NCI-H1694 (cell line): ENCODE measurements at places on chromosomes 16 and 17.

DNA sequence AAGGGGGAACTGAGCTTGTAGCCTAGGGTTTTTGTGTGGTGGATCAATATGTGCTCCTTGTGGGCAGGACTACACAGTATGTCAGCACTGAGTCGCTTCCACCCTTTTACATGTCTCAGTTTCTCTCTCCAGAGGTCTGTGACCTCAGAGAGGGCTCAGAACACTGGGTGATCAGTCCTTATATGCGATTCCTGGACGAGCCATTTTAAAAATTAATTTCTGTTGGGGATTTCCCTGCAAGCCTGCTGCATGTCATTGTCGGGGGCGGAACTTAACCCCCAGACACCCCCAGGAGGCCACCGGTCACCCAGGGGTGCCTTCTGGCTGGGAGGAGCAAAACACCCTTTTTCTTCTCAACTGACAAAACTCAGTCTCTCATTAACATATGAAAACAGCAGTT is 14.1 kb downstream of the DHRS7B start:
- no peak for DNase-seq

GRCh38 chr17:39629898-39630297 is 3.1 kb downstream of the PPP1R1B start:
- no peak for DNase-seq

- peak; percentile 37 for DNase-seq
These were observed 180.5 kb downstream of the ZNF423 start for GRCh38 chr16:49675413-49675812.

GRCh38 chr16:24944206-24944605 is 71.0 kb downstream of the ARHGAP17 start:
- no peak for DNase-seq

DNA sequence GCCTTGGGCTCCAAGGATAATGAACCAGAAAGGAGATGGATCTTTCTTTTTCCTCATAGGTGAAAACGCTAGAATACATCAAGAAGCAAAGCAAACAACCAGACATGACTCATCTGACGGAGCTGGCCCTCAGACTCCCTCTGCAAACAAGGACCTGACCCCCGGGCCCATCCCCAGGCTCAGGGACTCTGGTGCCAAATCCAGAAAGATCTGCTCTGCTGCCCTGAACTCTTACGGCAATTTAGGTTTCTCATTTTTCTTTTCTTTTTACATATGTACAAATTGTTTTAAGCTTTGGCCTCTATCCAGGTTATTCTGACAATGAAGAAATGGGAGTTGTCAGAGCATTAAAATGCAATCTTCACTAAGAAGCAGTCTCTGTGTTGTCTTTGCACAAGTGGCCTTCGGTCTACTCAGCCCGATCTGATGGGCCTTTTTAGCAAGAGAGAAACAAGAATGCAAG is 17.7 kb downstream of the KNOP1 start:
- no peak for DNase-seq

DNA sequence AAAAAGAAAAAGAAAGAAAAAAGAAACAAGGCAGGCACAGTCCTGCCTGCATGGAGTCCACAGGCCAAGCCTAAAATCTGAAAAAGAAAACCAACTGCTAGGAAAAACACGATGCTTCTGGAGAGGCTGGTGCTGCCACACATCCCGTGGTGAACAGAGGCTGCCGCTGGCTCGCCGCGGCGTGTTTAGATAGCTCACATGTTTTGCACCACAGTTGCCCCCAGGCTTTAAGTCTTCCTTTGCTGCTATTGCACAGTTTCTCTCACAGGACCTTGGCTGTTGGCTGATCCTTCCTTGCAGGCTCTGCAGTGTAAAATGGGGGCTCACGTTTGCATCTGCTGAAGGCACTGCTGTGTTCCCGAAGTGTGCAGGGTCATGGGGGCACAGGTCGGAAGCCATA is 8.6 kb downstream of the SLC6A4 start:
- no peak for DNase-seq

GRCh38 chr17:65092262-65092661 is 35.7 kb upstream of the GNA13 start:
- DNase-seq, result no peak

DNA sequence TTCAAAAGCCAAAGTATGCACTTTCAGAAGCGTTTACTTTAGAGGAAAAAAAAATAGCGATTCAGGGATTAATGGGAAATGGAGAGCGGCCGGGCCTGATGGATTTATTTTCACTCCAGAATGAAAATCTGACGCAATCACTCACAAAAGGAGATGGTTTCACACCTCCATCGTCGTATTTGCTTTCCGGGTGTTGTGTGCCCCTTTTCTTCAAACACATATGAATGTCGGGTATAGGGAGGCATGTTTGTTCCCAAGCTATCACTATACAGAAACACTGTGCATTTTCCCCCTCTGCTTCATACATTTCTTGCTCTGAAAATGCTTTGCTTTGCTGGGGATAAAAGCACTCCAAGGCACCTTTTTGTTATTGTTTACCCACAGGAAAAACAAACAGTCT is 562.2 kb upstream of the ZFHX3 start:
- DNase-seq, result no peak

- DNase-seq, result no peak
These were observed 1.6 kb downstream of the TBX4 start for GRCh38 chr17:61453566-61454380.

DNA sequence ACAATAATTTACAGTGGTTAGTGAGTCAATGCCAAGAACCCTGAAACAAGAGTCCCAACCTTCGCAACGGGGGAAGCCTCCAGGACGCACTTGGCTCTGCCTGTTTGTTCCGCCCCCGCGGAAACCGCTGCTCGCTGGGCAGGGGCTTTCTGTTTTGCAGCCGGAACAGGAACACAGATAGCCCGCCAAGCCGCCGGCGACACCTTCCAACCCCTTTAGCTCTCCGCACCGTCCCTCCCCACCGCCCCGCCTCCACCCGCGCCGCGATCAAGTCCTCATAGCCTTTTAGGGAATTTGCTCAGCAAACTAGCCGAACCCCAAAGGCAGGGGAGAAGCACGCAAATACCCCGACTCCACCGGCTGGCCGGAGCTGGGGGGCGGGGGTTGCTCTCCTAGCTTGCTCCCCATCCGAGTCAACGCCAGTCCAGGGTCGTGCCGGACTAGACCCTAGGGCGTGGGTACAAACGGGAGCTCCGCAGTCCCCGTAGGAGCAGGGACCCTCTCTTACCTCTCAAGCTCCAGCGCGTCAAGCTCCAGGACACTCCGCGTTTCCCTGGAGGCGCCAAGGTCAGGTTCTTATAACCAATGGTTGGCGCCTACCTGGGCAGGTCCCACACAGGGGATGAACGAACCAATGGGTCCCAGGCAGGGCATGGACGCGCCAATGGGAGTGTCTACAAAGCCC is at the start of gene SLFN13:
Gene SLFN13, minus strand, starts transcription at position 553 of the 685 bp plus-strand sequence. CDS start 3,086 bp downstream, outside the sequence.
- no peak for DNase-seq

DNA sequence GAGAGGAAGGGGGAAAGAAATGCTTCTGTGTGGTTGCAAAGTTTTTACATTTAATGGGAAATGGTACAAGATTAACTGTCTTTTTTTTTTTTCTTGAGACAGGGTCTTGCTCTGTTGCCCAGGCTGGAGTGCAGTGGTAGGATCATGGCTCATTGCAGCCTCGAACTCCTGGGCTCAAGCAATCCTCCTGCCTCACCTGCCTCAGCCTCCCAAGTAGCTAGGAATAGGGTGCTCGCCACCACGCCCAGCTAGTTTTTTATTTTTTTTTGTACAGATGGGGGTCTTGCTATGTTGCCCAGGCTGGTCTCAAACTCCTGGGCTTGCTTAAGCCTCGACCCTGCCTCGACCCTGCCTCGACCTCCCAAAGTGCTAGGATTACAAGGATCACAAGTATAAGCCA is 3.8 kb upstream of the ROGDI start:
- DNase-seq, result no peak

GRCh38 chr16:56798955-56799354 is 66.1 kb upstream of the SLC12A3 start:
- no peak for DNase-seq

DNA sequence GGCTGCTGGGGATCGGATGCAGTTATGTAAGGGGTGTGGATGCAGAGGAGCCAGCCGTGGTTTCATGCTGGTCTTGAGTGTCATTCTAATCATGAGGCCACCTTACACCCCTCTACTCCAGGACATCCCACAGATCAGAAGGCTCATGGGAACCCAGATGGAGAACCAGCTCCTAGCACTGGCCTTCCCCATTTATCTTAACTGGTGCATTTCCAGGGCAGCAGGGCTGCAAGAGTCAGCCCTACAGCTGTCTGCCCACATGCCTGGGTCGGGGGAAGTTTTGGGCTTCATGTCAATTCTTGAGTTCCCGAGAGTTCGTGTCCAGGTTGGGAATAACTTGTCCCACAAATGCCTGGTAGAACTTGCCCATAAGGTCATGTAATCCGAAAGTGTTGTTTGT is 29.1 kb downstream of the RPTOR start:
- DNase-seq, result no peak

GRCh38 chr16:64865069-64865696 is 256.7 kb downstream of the CDH11 start:
- peak; percentile 31 for DNase-seq

GRCh38 chr16:84228256-84228838 is 11.5 kb downstream of the KCNG4 start:
- DNase-seq, result no peak

- DNase-seq, result no peak
These were observed 381.3 kb upstream of the MAF start for GRCh38 chr16:79981814-79982213.

DNA sequence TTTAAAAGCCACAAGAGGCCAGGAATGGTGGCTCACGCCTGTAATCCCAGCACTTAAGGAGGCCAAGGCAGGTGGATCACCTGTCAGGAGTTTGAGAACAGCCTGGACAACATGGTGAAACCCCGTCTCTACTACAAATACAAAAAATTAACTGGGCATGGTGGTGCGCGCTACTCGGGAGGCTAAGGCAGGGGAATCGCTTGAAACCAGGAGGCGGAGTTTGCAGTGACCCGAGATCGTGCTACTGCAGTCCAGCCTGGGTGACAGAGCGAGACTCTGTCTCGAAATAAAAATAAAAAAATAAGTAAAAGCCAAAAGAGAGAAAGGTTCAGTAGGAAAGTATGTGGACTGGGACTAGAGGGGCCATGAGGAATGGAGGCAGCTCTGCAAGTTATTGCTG is 13.1 kb upstream of the ITGAL start:
- DNase-seq, result no peak

DNA sequence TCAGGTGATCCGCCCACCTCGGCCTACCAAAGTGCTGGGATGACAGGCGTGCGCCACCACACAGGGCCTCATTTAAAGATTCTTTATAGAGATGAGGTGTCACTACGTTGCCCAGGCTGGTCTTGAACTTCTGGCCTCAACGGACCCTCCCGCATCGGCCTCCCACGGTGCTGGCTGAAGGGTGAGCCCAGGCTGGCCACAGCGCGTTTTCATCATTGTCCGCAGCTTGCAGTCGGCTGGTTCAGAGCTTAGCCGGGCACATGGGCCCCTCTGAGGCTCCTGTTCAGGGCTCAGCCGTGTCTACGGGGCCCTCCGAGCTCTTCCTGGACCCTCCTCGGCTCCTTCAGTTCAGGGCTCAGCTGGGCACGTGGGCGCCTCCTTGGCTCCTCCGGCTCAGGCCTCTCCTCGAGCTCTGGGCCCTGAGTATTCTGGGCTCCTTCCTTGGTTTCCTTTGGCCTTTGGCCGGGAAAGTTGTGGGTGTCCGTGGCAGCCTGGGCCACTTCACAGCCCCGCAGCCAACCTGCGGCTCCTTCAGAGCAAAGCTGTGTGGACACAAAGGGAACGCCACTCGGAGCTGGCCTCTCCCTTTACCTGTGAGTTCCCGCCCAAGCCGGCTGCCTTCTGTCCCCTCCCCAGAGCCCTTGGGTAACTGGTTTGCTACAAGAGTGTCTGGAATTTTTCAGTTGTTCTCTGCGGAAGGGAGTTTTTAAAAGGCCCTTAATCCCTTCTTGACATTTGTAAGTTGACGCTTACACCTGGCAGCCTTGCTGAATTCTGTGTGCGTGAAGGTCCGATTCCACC is 1.2 kb upstream of the MSLN start:
- no peak for DNase-seq

DNA sequence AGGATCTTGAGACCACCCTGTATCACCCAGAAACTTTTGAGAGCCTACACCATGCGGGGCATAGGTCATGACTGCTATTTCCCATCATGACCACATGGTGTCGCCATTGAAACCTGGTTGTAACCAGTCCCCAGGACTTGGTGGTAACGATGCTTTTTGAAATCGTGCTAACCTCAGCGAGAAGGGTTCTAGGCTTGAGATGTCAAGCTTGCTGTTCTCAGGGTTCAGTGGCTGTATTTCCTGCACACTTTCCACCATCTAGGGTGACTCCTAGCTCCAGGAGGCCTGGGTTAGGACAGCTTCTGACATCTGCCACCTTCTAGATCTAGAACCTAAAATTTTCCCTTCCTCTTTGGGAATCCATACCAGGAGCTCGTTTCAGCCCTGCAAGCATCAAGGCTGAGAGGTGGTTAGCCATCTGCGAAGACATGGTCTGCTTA is 13.0 kb upstream of the SPNS3 start:
- peak; percentile 83 for DNase-seq

DNA sequence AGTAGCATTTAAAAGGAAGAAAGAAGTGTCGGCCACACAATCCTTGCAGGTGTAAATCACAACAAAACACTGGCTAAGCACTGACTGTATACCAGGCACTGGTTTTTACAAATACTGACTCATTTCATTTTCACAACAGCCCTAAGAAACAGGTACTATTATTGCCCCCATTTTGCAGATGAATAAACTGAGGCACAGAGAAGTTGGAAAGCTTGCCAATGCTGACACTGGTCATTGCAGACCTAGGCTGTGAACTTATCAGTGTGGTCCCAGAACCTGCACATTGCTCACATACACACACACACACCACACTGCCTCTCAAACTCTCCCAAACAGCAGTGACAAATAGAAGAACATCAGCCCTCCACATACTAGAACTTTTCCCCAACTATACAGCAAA is 37.6 kb downstream of the CDYL2 start:
- no peak for DNase-seq

DNA sequence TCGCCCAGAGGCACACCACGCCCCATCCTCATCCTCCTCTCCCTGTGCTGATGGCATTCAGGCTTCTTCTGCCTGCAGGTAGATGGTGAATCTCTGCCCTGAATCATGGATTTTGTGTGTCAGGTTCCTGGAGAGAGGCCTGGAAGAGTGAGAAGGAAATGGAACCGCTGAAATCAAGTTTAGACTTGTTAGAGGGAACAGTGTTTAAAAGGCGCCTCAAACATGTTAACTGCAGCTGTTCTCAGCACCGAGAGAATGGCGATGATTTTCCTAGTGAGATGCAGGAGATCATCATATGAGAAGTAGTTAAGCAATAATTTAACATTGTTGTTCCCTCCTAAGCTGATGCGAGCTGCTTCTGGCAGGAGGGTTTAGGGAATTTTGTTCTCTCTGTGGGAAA is 744.4 kb upstream of the EEF2KMT start:
- no peak for DNase-seq

- no peak for DNase-seq
These were observed 6.0 kb downstream of the CETP start for GRCh38 chr16:56967733-56968132.
